ENCODE measurements at places on chromosomes 4 and X.

- DNase-seq = no peak
Observed at GRCh38 chr4:120228086-120228485, 161.4 kb upstream of the MAD2L1 start.

GRCh38 chrX:83508006-83508405 is at the start of gene POU3F4:
POU3F4 (plus strand) TSS chrX:83508290; CDS start chrX:83508325, 35 bp downstream.
- peak; percentile 73 for DNase-seq

GRCh38 chr4:17962171-17962570 is 59.4 kb downstream of the LCORL start:
- DNase-seq = no peak

DNA sequence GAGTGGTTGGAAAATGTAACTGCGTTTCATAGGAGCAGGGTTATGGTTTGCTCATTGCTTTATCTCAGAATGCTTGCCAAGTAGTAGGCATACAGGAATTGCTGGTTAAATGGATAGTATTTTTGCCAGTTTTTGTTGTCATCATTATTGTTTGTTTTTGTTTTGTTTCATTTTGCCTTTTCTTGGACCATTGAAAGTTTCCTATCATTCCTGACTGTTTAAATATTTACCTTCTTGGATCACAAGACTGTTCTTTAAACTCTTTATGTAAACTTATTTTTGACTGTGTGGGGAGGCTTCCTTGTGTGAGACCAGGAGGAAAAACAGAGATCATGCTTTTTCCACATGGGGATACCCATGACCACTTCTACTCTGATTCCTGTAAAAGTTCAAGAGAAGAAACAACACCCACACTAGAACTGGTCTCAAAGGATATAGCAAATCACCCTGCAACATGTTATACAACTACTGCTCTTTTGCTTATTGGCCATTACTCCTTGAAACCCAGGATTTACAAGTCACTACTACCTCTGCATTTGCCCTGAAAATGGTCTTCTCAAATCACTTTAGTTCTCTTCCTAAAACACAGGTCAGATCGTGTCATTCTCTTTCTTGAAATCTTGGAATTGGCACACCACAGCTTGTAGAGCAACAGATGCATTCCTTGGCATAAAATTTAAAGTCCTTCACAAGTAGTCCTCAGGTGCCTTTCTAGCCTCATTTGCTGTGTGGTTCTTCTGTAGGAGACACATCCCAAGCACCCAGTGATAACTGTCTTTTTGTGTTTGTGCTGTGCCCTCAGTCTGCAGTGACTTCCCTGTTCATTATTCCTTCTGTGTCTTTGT is 51.3 kb downstream of the FNIP2 start:
- no peak for DNase-seq

DNA sequence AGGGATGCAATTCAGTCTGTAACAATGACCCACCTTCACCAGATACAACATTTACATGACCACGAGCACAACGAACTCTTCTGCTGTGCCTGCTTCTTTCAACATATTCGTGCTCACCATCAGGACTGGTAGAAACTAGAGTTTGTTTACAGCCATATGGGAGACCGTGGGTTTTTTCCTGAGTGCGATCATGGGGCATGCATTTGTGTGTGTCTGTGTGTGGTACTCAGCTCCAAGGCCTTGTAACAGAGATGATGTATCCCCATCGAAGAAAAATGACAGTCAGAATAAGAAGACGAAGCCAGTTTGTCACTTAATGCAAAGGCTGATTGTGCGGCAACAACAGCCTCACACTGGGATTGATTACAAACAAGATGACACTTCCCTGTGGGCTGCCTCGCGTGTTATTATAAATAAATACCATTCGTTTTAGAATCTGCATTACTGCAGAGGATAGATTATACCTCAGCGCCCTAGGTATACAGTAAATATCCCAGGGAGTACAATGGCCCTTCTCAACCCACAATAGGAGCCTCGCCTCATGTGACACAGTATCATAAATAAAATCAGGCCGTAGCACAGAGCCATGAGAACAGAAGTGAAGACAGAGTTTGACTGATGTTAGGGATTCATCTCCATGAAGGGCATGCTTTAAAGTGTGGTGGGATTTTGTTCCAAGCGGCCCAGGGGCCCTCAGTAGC is 97.3 kb upstream of the NOCT start:
- no peak for DNase-seq

DNA sequence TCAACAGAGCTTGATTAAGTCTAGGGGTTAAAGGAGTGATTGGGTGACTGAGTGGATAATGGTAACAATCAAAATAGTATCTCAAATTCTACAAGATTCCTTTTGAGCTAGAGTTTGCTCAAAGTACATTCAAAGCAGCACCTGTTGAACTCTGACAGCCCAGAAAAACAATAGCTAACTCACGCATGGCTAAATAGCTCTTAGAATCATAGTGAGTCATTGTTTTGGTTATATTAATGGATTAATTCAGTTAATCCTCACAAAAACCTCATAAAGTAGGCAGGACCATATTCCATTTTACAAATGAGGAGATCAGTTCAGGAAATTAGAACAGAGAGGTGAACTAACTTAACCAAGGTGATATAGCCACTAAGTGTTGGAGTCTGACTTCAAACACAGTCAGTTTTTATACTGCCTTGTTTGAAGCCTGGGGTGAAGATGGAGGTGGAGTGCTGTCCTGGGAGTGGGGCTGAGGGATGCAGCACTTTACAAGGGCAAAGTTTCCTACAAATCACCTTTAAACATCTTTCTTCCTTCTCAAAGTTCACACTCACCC is 35.9 kb upstream of the PPM1K start:
- no peak for DNase-seq

DNA sequence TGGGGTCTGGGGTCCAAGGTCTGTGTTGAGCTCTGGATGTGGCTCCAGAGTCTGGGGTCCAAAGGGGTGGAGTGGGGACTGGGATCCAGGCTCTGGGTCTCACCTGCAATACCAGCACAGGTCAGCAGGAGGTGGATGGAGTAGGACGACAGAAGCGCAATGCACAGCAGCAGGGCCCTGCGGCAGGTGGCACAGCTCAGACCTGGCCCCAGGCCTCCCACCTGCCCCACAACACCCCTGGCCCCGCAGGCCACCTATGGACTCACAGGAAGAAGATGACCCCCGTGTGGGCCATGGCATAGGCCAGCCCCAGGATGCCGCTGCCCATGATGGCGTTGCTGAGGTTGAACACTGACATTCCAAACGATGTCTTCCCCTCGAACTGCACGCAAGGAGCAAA is 3.4 kb downstream of the SLC38A5 start:
- DNase-seq = no peak

DNA sequence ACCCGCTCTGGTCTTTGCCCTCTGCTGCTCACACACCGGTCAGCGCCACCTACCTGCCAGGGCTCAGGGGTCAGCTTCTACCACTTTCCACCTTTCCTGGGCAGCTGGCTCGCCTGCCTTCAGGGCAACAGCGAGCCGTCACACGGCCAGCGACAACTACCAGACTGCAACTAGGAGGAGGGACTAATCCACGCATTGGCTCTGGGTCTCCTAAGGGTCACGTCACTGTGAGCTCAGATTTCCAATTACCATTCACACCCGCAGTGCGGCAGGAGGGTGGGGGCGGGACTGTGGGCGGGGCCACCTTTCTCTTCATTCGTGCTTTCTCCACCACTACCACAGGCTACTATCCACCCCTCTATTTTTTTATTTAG is at the start of gene BEX5:
TSS of gene BEX5 (minus strand) at position 172 of the 374 bp plus-strand sequence. CDS start 1,712 bp downstream, outside the sequence.
- DNase-seq = peak; percentile 59

DNA sequence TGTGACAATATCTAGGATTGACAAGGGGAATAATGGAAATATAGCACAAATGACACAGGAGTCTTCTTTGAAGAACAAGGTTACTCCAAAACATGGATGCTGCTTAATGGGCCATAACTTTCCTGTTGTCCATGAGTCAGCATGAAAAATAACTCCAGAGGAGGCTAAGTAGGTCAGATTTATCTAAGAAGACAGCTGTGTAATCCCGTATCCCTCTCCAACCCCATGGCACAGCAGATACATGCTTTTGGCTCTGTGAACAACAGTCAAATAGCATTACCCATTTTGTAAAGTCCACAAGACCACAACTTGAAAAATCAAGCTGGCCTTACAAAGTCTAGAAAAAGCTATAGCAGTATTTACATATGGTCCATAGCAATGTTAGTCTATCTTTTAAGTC is 2.1 kb upstream of the TMEM131L start:
- DNase-seq = no peak

DNA sequence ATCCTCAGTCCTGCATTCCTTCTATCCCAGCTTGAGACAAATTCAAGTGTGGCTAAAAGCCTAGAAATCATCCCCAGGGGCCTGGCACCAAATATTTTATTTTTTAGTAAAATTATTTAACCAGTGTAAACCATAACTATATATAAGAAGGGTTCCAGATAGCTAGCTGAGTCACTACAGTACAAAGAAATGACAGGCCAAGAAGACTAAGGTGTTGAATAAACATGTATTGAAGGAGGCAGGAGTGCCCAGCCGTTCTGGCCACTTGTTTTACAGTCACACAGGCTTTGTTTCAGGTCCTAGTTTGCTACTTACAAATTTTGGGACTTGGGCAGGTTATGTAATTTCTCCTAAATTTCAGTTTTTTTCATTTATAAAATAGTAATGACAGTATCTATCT is 225.9 kb upstream of the PITX2 start:
- DNase-seq = no peak

DNA sequence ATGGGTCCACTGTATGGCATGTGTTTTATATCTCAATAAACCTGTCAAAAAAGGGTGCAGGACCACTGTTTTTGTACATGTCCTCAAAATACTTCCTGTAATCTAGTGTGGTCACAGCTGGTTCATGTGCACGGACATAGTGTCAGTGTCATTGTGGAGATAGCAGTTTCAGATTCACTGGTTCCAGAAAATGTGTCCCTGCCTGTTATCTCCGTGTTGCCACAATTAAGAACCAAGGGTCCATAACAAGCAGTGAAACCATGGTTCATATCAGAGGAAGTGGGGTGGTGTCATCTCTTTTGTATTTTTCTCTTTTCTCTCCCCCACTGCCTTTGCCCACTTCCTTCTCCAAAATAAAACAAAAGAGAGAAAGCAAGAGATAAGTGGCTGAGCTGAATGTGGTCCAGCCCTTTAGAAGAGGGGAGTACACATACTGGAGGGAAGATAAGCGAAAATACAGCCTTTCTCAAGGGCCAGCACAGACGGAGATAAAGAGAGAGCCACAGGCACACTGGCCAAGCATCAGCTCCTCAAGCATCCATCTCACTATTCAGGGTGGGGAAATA is 51.2 kb downstream of the TBL1X start:
- no peak for DNase-seq

- DNase-seq = no peak
Observed at GRCh38 chrX:129836827-129837226, 6.9 kb downstream of the ZDHHC9 start.

DNA sequence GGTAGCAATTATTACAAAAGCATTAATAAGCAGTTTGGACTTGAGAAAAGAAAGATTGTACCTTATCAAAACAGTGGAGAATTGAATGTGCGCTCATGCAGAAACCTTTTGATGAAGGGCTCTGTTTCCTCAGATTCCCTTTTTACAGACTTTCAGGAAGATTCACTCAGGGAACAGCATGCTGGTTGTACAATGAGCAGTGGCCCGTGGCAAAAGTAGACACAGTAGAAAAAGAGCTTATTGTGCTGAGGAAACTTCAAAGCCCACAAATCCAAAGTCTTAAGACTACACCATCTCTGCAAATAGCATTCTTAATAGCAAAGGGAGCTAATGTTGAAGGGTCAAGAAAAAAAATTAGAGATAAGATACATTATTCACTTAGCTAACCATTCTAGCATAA is 858.9 kb downstream of the PDHA2 start:
- no peak for DNase-seq

DNA sequence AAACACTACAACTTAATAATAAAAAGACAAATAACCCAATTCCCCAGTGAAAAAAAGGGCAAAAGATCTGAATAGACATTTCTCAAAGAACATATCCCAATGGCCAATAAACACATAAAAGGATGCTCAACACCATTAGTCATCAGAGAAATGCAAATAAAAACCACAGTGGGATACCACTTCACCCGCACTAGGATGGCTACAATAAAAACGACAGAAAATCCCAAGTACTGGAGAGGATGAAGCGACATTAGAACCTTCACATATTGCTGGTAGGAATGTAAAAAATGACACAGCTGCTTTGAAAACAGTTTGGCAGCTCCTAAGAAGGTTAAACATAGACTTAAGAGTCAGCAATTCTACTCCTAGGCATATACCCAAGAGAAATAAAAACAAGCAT is 140.6 kb upstream of the ARX start:
- DNase-seq = no peak

DNA sequence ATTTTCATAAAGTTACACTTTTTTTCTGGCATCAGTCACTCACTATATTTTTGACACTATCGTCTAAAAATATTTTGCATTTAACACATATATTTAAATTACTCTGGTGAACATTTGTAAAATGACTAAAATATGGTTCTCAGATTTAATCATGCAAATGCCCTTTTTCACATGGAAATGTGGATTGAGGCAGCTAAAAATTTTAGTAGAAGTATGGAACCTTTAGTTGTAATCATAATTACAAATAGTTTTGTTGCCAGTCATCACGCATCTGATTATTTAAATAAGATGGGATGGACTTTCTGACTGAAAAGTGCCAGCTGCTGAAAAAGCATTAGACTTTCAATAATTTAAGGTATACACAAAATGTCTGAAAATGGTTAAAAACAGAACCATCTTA is 119.3 kb downstream of the PDHA2 start:
- no peak for DNase-seq

DNA sequence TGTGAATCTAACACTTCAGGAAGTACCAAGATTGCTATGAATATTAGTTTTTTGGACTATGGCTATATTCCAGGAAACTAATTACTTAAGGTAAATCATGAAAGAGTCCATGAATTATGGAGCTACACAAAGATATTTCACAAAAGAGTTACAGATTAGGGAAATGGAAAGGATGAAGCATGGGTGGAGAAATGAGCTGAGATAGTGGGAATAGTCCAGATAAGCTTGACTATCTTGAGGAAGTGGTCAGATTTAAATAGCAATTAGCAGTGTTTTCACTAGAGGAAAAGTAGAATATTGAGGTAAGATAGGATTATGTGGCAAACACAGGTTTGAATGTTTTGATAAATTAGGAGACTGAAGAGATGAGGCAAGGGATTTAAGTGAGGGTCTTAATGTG is 42.1 kb upstream of the C1GALT1C1 start:
- no peak for DNase-seq

GRCh38 chr4:89682808-89683207 is 154.2 kb downstream of the SNCA start:
- no peak for DNase-seq

GRCh38 chrX:41480508-41481260 is 33.5 kb downstream of the NYX start:
- no peak for DNase-seq

DNA sequence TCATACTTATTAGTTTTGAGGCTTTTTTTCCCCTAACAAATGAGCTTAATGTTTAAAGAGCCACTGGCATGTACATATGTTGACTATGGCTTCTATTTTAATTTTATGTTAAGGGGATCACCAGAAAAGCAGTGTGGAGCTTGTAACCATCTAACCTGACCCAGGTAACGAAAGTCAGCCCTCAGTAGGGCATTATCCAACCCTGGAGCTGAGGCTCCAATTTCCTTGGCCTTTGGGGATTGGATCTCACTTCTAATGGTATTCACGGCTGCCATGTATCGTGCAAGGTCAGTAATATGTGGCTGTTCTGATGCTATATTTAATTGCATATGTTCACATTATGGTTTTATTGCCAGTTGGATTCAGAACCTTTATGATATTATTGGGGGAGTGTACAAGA is 75.2 kb upstream of the CCSER1 start:
- no peak for DNase-seq
